ENCODE measurements at places on chromosomes 1 and 21. TPM values are rescaled to one million over a fixed set of nuclear protein-coding genes. Genes with fewer than 3 reads are reported as not detected.
A peak's percentile ranks its signal among the peaks of the same experiment; 100 is the strongest.

GRCh38 chr1:8649027-8649426 lies 168.4 kb downstream of the RERE start:
- DNase-seq: no peak
- H3K36me3 ChIP-seq: no peaks in the 10 kb centered on the region
- no peaks in the 10 kb centered on the region for H3K27me3 ChIP-seq
- H3K27ac ChIP-seq: no peak overlapping the region

GRCh38 chr1:201229771-201230635 lies 39.4 kb downstream of the IGFN1 start:
- H3K27me3 ChIP-seq: no peaks in the 10 kb centered on the region
- no peak overlapping the region for H3K4me3 ChIP-seq

- H3K4me3 ChIP-seq: no peak overlapping the region
- H3K27ac ChIP-seq: no peak overlapping the region
Observed at GRCh38 chr1:217892750-217893149, 261.6 kb downstream of the SPATA17 start.

DNA sequence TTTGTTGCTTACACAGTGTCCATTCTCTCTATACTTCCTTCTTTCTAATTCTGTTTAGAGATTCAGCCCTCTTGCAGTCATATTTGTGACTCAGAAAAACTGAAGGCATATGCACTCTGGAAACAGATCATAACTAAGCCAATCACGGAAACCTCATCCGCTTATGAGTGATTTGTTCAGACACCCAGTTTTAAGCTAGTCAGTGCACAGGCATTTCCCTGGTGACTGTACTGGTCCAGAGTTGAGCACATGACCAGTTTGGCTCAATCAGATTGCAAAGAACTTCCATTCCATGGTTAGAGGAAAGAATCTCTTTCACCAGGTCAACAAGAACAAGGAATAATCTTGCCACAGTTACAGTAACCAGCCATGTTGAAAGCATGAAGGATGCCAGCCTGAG lies 69.2 kb upstream of the SGIP1 start:
- DNase-seq: no peak
- H3K4me3 ChIP-seq: no peak overlapping the region
- H3K27me3 ChIP-seq: no peaks in the 10 kb centered on the region
- no peak overlapping the region for H3K27ac ChIP-seq

GRCh38 chr1:99534638-99534930 lies 111.3 kb upstream of the PALMD start:
- peaks cover 43% of the 10 kb centered on the region for H3K4me1 ChIP-seq
- H3K27me3 ChIP-seq: no peaks in the 10 kb centered on the region
- no peak for DNase-seq
- no peak overlapping the region for H3K27ac ChIP-seq
- H3K4me3 ChIP-seq: no peak overlapping the region

DNA sequence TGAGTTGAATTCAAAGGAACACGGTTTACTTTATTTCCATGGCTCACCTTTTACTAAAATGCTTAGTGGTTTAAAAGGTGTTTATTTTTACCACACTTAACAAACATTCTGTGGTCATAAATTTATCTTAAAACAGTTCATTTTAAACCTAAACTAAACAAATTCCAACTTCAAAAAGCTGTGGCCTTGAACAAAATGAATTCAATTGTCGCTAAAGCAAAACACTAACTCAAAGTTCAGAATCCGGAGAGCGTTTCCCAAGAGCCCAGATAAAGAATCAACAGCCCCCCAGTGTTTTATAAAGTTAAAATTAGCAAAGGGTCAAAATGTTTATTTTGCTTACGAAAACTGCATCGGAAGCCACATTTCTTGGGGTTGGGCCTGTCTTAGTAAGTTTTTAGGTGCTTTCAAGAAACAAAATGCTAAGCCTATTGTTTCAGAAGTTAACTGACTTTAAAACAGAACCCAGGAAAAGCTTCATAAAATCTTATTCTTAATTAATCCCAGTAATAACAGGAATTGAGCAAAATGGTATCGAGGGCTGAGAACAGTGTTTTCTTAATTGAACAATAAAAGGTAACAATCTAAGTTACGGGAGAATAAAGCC lies 1.3 kb downstream of the PUM1 start:
- H3K36me3 ChIP-seq: no peaks in the 10 kb centered on the region
- H3K27ac ChIP-seq: peak overlapping the region; percentile 100
- H3K4me1 ChIP-seq: peaks cover 21% of the 10 kb centered on the region
- H3K4me3 ChIP-seq: peak overlapping the region; percentile 76
- H3K27me3 ChIP-seq: no peaks in the 10 kb centered on the region

GRCh38 chr1:27658951-27659496 lies 13.0 kb downstream of the IFI6 start:
- peak; percentile 18 for DNase-seq
- H3K27me3 ChIP-seq: no peaks in the 10 kb centered on the region
- no peak overlapping the region for H3K27ac ChIP-seq
- H3K4me1 ChIP-seq: peaks cover 31% of the 10 kb centered on the region
- no peaks in the 10 kb centered on the region for H3K36me3 ChIP-seq

DNA sequence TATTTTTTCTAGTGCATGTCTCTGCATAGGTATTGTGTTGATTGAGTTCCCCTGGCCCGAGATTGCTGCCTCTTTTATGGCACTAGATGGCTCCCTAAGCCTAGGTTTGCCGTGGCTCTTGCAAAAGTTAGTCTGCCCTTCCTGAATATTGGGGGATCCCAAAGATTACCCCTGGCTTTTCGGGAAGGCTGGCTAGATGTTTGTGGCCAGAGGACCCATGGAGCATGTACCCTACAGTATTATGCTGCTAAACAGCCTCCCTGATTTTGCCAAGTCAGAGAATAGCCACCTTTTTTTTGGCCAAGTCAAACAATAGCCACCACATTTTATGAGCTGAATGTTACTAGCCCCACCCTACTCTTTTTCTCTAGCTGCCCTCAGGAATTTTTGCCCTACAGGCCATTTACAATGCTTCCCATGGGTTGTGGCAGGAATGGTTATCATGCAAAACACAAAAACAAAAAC lies 343.2 kb downstream of the OLFM3 start:
- H3K4me3 ChIP-seq: no peak overlapping the region
- peak; percentile 73 for DNase-seq
- H3K36me3 ChIP-seq: no peaks in the 10 kb centered on the region
- no peak overlapping the region for H3K27ac ChIP-seq
- peaks cover 5% of the 10 kb centered on the region for H3K4me1 ChIP-seq

GRCh38 chr1:151124763-151125403 lies 21.5 kb downstream of the SEMA6C start:
- H3K27ac ChIP-seq: no peak overlapping the region
- peaks cover 4% of the 10 kb centered on the region for H3K27me3 ChIP-seq
- no peak overlapping the region for H3K4me3 ChIP-seq
- peaks cover 8% of the 10 kb centered on the region for H3K4me1 ChIP-seq
- H3K36me3 ChIP-seq: no peaks in the 10 kb centered on the region
- DNase-seq: no peak

- no peaks in the 10 kb centered on the region for H3K4me1 ChIP-seq
- H3K27ac ChIP-seq: no peak overlapping the region
Observed at GRCh38 chr1:246420300-246420699, 86.8 kb downstream of the SMYD3 start.

- no peak overlapping the region for H3K27ac ChIP-seq
- H3K4me1 ChIP-seq: peaks cover under 1% of the 10 kb centered on the region
- no peak overlapping the region for H3K4me3 ChIP-seq
- H3K36me3 ChIP-seq: no peaks in the 10 kb centered on the region
- no peak for DNase-seq
- H3K27me3 ChIP-seq: no peaks in the 10 kb centered on the region
Observed at GRCh38 chr1:15017120-15017519, 136.4 kb upstream of the TMEM51 start.

DNA sequence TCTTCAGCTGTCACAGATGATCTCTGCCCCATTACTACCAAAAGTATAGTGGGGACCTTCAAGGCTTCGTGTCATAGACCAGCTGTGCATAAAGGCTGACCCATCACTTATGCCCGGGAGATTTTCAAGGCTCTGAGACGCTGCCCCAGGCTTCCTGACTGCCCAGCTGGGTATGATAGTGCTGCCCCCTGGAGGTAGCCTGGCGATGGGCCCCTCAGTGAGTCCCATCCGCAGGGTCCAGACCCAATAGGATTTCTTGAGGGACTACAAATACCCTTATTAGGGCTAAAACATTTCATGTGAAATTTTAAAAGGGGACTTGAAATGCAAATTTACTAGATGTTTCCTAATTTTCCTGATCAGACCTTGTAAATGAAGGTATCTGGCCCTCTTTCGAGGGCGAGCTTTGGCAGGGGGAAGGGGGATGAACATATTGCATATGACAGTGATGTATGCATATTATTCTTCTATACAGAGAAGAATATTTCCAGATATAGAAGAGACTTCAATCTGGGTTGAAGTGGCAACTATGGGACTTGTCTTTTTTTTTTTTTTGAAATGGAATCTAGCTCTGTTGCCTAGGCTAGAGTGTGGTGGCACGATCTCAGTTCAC lies 11.7 kb upstream of the FCMR start:
- no peak overlapping the region for H3K4me3 ChIP-seq
- no peaks in the 10 kb centered on the region for H3K4me1 ChIP-seq
- H3K36me3 ChIP-seq: no peaks in the 10 kb centered on the region
- peak; percentile 57 for DNase-seq

GRCh38 chr1:178986204-178986603 lies 39.5 kb upstream of the FAM20B start:
- no peak for DNase-seq
- no peak overlapping the region for H3K27ac ChIP-seq
- no peak overlapping the region for H3K4me3 ChIP-seq

GRCh38 chr1:41568204-41568603 lies 83.7 kb upstream of the EDN2 start:
- no peaks in the 10 kb centered on the region for H3K36me3 ChIP-seq
- no peaks in the 10 kb centered on the region for H3K4me1 ChIP-seq
- H3K4me3 ChIP-seq: no peak overlapping the region
- H3K27me3 ChIP-seq: peaks cover 10% of the 10 kb centered on the region
- no peak for DNase-seq

DNA sequence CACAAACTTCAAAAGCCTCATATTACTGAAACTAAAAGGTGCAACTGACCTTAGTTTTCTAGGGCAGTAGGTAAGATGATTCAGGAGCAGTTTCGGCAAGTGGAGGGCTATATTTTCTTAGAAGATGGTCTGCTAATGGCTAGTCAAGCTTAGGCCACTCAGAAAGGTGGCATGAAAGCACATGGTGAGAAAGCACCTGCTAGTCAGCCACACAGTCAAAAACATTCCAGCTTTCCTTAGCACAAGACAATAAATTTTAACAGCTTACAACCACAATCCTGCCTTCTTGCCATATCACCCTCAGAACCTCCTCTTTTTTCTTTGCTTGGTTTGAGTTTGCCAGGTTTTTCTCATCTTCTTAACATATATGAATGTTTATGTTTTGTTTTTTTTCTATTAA lies 81.1 kb upstream of the SLFNL1 start:
- H3K27ac ChIP-seq: no peak overlapping the region
- H3K36me3 ChIP-seq: no peaks in the 10 kb centered on the region
- H3K4me1 ChIP-seq: no peaks in the 10 kb centered on the region
- H3K27me3 ChIP-seq: no peaks in the 10 kb centered on the region

DNA sequence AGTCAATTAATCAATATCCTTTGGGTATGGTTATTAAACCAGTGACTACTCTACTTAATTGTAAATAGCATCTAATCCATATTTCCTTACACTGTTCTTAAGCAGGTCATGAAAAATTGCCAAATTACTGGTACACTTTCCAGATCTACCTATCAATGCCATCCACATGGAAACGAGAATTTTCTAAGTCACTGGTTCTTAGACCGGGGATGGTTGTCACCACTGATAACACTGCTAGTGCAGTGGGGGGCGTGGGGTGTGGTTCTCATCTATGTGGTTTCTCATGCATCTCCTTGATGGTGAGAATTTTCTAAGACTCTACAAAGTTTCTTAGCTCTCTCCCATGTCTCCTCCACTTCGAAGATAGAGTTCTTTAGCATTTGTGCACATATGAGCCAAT lies 63.7 kb upstream of the COG2 start:
- H3K27ac ChIP-seq: no peak overlapping the region
- H3K27me3 ChIP-seq: no peaks in the 10 kb centered on the region
- no peak overlapping the region for H3K4me3 ChIP-seq
- no peaks in the 10 kb centered on the region for H3K36me3 ChIP-seq

DNA sequence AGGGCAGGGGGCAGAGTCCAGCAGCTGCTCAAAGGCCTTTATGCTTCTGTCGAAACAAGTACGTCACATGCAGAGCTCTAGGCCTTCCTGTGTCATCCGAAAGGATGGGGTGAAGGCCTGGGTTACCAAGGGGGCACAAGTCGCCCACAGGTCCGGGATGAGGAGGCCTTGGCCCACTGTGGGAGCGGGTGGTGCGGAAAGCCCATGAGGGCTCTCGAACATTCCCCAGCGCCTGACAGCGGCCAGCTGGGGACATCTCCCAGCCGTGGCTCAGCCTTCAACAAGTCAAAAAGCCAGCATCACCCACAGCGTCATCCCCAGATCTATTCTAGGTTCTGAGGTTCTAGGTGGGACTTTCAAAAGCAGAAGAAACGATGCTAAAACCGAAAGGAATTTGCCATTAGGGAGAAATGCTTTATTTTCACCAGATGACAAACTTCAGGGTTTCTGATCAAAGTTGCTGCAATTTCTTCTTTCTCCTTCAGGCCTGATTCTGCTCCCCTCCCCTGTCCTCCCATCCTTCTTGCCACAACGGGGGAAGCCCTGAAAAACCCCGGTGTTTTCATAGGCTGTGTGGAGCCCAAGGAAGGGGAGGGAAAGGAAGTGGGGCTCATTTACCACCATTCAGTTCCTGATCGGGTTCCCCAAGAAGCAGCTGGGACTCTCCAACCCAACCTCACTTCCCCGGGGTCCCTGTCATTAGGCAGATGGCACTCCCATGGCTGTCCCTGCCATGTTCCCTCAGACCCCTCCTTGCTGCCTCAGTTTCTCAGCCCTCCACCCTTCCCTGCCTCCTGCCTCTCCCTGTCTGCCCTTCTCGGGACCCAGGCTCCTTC lies 17.6 kb downstream of the GPR137B start:
- H3K27ac ChIP-seq: no peak overlapping the region
- H3K36me3 ChIP-seq: no peaks in the 10 kb centered on the region
- H3K4me1 ChIP-seq: no peaks in the 10 kb centered on the region
- no peaks in the 10 kb centered on the region for H3K27me3 ChIP-seq

DNA sequence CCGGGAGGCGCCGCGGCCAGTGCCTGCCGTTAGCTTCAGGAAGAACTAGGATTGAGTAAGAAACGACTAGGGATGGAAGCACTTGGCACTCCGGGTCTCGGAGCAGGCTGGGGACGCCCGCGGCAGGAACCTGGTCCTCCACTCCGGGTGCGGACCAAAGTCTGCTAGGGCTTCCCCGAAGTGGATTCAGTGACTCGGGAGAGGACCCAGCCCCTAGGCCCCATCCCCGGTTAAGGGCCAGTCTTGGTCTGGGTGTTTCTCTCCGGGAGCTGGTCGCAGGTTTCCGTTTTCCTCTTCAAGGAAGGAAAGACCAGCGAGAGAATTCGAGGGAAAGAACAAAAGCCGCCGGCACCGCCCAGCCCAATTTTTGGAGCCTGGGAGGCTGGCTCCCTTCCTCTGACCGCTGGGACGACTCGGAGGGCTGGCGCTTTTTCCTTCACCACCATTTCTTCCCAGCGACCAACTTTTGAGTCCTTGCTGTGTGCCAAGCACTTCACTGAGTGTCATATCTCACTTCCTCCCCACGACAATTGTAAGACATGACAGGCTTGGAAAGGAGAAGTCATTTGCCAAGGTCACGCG lies 16.8 kb upstream of the STMN1 start:
- peak; percentile 66 for DNase-seq
- H3K4me3 ChIP-seq: peak overlapping the region; percentile 64
- peaks cover 36% of the 10 kb centered on the region for H3K27me3 ChIP-seq
- no peak overlapping the region for H3K27ac ChIP-seq

Gene ADAMTS5
- total RNA-seq: under 0.01 TPM

Gene MAD2L2
- 108 TPM for total RNA-seq

Gene GNAT2
- total RNA-seq: 0.25 TPM

Gene FCRL1
- total RNA-seq: not detected

Gene RAD54L
- total RNA-seq: 22.2 TPM

Gene FBXO28
- 35.4 TPM for total RNA-seq

Gene ENAH
- 346 TPM for total RNA-seq

Gene S100A7A
- total RNA-seq: not detected

Gene EPS8L3
- not detected for total RNA-seq
